ENCODE measurements at places on chromosomes 7 and 10. TPM values are rescaled to one million over a fixed set of nuclear protein-coding genes. Genes with fewer than 3 reads are reported as not detected.

PCDH15 gene
- total RNA-seq = 0.09 TPM

SOSTDC1 gene
- total RNA-seq = 0.14 TPM

SH2D4B gene
- not detected for total RNA-seq

XPNPEP1 gene
- total RNA-seq = 50.7 TPM

C10orf105 gene
- total RNA-seq = not detected

ADAMTS14 gene
- total RNA-seq = 0.57 TPM

CTNNA3 gene
- 116 TPM for total RNA-seq

DNA sequence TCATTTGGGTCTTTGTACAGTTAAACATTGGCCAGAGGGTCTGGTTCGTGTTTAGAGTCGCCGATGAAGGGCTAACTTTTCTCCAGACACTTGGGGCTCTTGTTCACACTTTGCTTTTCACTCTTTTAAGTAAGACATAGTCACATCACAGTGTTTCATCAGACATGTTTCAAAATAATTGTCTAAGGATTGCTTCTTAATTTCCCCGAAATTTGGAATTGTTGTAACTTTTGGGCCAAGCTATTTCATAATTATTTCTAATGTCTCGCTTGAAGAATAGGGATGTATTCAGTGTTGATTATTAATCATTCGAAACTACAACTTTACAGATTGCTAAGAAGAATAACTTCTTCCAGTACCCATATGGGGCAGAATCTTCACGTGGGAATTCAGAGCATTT lies 92.8 kb downstream of the TCF7L2 start:
- no peak for DNase-seq

DNA sequence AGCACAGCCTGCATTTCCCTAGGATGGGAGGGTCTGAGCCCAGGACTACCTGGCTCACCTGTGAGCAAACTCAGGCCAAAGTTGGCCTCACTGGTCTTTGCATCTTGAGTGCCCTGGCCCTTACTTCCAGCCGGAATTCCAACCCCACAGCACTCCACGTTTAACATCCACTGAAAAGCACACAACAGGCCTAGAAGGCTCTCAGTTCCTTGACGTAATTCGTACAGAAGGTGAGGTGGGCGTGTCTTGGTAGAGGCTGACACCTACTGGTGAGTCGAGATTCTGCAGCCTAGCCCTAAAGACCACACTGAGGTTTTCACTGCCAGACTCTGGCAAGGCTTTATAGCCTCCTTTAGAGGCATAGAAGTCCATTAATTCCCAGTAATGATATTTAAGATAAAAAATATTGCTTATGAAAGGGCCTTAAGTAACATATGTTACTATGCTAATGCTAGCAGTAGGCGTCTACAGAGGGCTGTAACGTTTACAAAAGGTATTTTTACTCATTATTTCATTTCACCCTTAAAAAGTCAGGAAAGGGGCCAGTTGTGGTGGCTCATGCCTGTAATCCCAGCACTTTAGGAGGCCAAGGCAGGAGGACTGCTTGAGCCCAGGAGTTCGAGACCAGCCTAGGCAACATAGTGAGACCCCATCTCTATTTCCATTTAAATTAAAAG lies 95.8 kb downstream of the HIP1 start:
- DNase-seq = no peak

DNA sequence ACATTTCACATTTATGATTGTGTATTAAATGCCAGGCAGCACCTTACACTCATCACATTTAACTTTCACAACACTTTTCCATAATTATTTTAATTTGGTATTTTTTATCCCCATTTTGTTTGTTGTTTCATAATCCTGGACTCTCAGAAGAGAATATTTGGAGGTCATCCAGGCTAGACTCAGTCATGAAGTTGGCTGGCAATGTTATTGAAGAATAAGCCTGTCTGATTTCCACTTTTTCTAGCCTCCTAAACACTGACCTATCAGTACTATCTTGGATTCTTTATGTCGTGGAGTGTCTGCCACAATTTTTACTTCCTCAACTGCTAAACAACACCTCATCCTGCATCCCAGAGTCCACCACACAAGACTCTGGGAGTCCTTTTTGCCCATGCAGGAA lies 372.3 kb upstream of the NRP1 start:
- no peak for DNase-seq

- DNase-seq = no peak
Observed at GRCh38 chr7:20062932-20063331, 154.3 kb downstream of the MACC1 start.

GRCh38 chr7:135775230-135775629 lies 26.6 kb upstream of the FAM180A start:
- no peak for DNase-seq

DNA sequence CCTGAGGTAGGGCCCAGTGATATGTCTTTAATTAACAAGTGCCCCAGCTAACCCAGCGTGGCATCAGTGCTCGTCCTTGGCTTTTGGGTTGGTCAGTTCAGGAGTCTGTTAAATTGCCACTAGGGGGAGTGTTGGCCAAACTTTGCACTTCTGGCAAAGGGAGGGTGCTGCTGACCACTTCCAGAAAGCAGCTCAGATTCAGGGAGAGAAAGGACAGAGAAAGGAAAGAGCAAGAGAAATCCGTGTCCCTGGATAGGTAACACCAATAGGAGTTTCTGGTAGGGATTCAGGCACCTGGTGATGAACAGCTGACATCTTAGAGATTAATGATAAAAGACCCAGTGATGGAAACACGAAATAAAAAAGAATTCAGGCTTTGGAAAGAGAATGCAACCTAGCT lies 243.1 kb upstream of the AOAH start:
- peak; percentile 59 for DNase-seq

DNA sequence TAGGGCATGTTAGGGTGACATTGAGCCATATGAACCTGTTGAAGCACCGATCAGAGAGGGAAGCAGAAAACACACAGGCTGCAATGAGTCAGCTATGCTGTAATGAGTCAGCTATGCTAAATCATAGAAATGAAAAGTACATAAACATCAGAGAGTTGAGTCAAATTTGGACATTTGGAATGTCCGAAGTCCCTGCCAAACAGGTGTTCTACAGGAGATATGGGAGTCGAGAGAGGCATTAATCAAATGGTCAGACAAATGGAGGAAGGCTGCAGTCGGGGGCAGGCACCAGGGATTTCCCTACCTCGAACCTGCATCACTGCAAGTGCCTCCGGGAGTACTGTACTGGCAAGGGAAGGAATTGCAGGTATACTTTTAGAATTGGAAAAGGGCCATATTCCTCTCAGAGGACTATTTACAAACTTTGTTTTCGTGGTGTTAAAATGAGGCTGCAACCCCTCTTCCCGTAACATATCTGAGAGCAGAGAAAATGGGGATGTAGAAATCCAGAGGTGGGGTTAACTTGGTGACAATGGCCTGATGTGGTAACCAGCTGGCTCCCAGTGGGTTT lies 8.8 kb upstream of the ZC3HAV1 start:
- no peak for DNase-seq

DNA sequence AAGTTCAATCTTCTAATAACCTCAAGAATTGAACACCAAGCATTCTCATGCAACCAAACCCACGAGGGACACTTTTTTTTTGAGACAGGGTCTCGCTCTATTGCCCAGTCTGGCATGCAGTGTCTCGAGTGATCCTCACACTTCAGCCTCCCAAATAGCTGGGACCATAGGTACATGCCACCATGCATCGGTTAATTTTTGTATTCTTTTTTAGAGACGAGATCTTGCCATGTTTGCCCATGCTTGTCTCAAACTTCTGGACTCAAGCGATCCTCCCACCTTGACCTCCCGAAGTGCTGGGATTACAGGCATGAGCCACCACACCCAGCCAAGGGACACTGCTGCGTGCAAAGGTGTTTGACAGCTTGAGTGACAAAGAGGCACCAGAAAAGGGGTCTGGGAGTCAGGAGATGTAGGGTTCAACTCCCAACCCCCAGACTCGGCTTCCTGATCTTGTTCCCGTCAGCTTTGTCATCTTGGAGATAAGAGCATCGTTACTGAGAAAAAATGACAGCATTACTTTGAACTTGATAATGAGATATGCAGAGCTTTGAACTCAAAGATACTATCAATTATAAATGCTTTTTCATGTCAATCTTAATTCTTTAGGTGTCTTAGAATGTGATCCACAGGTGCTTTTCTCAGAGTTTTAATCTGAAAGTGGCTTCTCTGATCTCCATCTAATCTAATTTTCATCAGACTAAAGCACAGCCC lies 1.6 kb upstream of the CYTH3 start:
- no peak for DNase-seq

GRCh38 chr7:77433901-77434300 lies 17.8 kb upstream of the GSAP start:
- DNase-seq = no peak

- no peak for DNase-seq
Observed at GRCh38 chr7:91353848-91354247, 89.6 kb downstream of the FZD1 start.

DNA sequence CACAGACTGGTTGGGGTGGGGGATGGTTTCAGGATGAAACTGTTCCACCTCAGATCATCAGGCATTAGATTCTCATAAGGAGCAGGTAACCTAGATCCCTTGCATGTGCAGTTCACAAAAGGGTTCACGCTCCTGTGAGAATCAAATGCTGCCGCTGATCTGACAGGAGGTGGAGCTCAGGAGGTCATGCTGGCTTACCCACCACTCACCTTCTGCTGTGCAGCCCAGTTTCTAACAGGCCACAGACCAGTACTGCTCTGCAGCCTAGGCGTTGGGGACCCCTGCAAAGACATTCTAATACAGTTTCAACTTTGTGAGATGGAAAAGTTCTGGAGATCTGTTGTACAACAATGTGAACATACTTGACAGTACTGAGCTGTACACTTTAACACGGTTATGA lies 39.9 kb downstream of the STRA8 start:
- DNase-seq = no peak

GRCh38 chr10:62585211-62585775 lies 211.1 kb downstream of the ZNF365 start:
- peak; percentile 57 for DNase-seq

DNA sequence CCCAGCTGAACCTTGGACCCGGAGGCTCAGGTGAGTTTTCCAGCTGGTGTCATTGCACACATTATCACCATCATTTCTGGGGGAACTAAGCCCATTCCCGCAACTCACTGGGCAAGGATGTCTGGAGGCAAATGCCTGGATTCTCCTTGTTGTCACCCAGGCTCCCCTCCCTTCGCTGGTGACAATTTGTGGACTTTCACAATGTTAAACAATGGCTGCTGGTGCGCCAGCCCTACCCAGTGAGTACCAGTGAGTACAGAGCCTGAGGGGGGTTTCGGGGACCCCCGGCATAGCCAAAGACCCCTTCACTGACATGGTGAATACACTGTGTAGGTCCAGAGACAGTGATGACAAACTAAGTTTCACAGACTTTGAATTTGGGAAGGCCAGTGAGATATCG lies 189.2 kb downstream of the ADARB2 start:
- DNase-seq = no peak

GRCh38 chr7:130886438-130887135 lies 152.6 kb upstream of the KLF14 start:
- DNase-seq = no peak

DNA sequence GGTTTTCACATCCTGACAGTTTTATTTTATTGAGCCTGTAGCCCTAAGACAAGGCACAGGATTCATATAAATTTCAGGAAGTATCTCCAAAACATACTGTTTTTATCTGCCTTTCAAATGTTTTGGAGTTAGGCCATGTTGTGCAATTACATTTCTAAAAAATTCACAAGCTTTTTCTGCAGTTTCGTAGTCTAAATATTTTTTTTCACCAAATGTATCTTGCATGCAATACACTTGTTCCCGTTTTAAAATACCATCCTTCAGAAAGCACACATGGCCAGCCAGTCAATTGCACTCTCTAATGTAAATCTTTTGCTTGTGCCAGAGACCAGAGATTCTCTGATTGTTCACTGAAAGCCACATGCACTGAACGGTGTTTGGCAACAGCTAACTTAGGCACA lies 161.5 kb upstream of the PRKCQ start:
- no peak for DNase-seq

DNA sequence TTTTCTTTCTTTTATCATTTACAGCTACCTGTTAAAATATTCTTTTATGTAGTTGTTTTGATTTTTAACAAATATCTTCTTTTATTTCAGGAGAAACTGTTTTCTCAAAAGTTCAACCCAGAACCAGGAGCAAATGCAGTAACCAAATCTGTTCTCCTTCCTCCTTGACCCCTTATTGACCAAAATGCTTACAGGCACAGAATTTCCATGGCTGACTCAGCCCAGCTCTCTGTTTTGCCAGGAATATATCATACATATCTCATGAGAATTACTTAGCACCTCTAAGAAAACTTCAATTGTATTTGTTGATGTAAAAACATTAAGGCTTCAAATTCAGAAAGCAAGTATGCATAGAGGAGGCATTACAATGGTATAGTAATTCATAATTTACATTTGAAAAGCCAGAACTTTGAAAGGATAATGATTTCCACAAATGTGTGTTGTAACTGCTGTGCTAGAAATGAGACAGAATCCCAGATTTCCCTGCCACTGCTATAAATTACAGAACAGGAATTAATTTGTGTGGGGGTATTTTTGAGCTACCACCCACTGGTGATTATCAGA lies 2.2 kb downstream of the GSAP start:
- DNase-seq = no peak

- DNase-seq = no peak
Observed at GRCh38 chr10:132906836-132907235, 35.5 kb downstream of the CFAP46 start.

- DNase-seq = no peak
Observed at GRCh38 chr7:2851497-2851896, 7.4 kb upstream of the GNA12 start.

DNA sequence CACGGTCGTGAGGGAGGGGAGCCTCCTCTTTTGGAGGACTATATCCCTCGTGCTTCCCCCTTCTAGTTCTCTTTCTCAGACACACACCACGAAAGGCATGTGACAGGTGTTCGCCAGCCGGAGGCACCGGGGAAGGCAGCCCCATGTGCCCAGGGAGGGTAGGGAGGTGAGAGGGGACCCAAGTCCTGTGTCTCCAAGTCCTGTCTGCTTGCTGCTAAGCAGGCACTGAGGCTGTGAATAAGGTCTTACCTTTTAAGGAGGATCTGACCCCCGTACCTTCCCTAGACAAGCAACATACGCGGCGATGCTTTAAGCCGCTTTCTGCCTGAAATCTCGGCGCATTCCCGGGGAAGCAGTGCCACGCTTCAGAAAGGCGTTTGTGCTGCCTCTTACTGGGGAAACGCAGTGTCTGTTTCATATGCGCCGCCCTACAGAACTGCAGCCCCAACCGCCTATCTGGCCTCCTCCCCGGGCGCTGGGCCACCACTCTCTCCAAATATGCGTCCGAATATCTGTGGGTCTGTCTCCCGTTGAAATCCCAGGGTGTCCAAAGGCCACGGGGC lies 770 bp downstream of the PLXNA4 start:
- peak; percentile 76 for DNase-seq

DNA sequence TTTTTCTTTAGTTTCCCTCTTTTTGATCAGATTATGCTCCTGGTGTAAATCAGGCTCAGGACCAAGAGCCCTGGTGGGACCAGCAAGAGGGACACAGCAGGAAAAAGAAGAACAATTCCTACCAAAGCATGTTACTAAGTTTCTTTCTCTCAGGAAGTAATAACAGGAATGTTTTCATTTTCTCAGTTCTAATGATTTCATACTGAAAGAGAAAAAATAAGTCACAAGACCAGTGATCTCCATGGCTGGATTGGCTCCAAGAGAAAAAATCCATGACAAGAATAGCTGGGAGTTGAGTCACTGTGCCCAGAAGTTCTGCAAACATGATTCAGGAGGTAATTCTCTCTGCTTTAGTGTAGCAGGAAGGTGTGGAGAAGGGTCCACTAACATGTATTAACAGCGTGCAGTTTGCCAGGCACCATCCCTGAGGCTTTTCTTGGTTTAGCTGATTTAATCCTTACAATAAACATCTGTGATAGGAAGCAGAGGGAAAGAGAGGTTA lies 23.8 kb upstream of the IFIT2 start:
- DNase-seq = no peak
